ENCODE measurements at places on chromosomes 1 and 21.

- no peak for DNase-seq
Measured at GRCh38 chr1:29601021-29601420, 364.7 kb downstream of the PTPRU start.

DNA sequence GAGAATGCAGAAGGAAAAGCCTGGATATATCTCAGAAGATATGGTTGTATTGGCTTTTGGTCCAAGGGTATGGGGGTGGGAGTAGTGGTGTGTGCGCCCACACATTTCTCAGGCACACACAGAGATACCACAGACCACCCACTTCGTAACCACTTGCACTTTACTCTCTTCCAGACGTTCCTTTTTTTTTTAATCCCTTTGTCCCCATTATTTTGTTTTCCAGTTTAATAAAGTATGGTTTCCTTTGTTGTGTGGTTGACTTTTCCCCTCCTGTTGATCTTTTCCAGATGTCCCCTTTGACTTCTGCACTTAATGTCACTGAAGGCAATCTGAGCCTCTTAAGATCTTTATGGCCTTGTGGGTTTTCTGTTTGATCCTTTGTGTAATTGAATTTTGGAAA lies 10.5 kb upstream of the TARS2 start:
- no peak for DNase-seq

- no peak for DNase-seq
Measured at GRCh38 chr1:115230281-115230680, 107.8 kb downstream of the NGF start.

DNA sequence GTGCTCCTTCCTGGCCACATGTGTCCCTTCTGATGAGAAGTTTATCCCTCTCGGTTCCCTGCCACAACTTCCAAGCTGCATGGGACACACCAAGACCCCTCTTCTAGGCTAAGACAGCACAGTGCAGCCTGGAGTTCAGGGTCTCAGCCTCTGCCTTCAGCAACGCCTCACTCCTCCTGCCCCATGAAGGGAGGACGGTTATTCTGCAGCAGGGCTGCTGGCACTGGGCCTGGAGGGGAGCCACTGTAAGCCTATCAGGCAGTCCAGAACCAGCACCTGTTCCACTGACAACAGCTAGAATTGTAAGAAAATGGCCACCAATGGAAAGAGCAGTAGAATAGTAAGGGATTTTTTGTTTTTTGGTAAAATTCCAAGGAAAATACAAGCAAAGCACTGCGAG lies 72.3 kb downstream of the GALNT2 start:
- no peak for DNase-seq

DNA sequence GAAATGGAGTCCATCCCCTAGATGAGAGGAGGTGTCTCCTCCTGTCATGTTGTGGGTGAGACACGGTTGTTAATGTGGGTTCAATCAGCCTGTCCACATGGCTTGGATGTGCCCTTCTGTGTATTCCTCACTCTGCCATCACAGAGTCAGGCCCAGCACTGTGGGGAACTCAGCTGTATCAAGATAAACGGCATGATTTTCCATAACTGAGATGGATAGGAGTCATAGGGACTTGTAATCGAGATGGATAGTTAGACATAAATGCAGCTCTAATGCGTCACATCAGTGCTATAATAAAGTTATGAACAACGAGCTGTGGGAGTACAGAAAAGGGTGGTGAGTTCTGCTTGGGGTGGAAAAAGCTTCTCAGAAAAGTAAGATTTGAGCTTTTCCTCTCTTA lies 152.9 kb downstream of the RWDD3 start:
- no peak for DNase-seq

DNA sequence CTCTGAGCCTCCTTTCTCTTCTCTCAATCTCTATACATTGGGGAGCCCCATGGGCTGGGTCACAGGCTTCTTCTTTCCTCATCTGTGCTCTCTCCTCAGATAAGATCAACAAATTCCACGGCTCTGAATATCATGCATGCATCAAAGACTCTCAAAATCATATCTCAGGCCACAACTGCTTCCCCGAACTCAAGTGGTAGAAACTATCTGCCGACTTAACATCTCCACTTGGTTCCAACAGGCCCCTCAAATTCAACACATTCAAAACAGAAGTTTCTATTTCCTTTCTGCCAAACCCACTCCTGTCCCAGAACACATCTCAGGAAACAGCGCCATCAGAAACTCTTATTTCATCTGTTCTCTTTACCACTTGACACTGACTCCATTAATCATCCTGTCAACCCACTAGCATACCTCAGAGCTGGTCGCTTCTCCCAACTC lies 16.7 kb downstream of the DDX59 start:
- DNase-seq: no peak

GRCh38 chr1:227562933-227563323 lies 428 bp upstream of the ZNF678 start:
- DNase-seq: no peak

- DNase-seq: no peak
Measured at GRCh38 chr1:74714429-74715235, 18.2 kb downstream of the CRYZ start.

DNA sequence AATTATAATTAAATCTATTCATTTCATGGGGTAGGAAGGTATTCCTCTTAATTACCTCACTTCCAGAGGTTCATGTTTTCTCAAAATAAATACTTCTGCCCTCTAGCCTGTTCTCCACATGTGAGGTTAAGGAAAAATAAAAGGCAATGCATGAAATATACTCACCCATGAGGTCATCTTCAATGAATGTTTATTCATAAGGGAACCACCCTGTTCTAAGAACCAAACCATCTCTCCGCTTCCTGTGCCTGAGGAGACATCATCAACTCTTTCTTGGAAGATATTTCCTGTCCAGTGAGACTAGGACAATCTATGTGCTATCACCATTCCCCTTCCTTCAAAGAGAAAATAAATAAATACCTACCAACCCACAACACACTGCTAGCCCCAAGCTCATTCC lies 513.7 kb upstream of the PLXNA2 start:
- DNase-seq: no peak

DNA sequence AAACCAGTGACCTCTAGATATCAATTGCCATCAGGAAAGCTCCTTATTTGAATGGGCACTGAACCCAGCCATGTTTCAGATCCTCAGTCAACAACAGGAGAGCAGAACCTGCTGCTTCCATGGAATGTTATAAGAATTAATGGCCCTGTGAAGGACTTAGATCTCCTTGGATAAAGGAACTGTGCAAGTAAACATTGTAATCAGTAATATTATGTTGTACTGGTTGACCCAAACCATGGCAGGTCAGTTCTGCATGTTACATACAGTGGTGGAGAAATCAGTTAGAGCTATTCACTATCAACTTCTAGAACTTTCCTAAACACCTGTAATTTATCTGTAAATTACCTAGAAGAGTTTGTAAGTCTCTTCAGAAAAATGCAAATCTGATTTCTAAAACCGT lies 11.2 kb upstream of the CLDN8 start:
- DNase-seq: no peak

- DNase-seq: no peak
Measured at GRCh38 chr1:28579401-28579800, 12.7 kb upstream of the RAB42 start.

DNA sequence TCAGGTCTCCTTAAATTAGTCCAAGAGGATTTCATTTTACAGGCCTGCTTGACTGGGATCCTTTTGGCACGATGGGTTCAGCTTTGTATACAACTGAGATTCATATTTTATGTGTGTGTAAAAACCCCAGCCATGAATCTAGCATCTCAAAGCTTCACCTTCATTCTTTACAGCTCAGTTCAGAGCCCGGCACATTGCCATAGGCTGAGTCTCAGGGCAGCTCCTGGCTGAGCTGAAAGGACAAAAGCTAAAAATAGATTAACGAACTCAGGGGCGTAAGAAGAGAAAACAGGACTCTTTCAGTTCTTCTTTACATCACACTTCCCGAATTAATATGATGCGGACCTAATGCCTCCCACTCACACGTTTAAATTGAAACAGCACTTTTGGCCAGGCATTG lies 262.8 kb upstream of the PBX1 start:
- peak; percentile 11 for DNase-seq

DNA sequence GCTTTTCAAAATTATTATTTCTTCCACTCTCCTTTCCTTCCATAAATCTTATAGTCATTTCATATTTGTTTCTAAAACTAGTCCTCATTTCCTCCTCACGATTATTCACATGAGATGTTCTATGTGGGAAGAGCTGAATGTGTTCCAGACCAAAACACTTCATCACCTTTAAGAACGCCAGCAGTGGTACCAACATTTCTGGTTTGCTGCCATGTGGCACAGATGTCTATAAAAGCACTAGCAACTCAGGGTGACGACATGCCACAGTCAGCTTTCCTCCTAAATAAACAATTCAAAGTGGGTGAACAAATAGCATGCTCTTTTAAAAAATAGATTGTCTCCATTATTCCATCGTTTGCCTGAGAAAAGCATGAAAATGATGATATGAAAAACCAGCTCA lies 1217.8 kb upstream of the ADGRL2 start:
- no peak for DNase-seq

- DNase-seq: no peak
Measured at GRCh38 chr1:235597867-235598553, 51.6 kb downstream of the GNG4 start.

GRCh38 chr1:6110326-6110725 lies 64.6 kb downstream of the KCNAB2 start:
- DNase-seq: no peak

- no peak for DNase-seq
Measured at GRCh38 chr1:181160998-181161870, 72.7 kb downstream of the IER5 start.

DNA sequence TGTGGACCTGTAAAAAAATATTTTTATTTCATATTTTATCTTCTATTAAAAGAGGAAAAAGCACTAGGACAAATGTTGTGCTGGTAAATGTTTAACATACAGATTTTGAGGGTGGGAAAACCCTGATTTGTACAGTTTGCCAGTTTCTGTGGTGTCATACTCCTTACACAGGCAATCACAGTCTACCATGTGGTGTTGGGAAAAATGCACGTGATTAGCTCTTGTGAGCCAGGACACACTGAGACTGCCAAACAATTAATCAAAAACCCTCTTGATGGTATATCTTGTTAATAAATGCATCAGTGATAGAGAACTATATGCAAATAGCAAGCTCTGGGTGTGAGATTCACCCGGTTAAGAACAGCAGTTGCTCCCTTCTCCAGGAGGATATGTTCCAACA lies 136.5 kb upstream of the ZC3H11B start:
- no peak for DNase-seq

GRCh38 chr1:151047591-151047924 lies at the start of gene C1orf56:
C1orf56 (plus strand) TSS chr1:151047751; CDS start chr1:151047848, 97 bp downstream.
- no peak for DNase-seq

GRCh38 chr1:209526137-209526536 lies 57.4 kb upstream of the CAMK1G start:
- no peak for DNase-seq

DNA sequence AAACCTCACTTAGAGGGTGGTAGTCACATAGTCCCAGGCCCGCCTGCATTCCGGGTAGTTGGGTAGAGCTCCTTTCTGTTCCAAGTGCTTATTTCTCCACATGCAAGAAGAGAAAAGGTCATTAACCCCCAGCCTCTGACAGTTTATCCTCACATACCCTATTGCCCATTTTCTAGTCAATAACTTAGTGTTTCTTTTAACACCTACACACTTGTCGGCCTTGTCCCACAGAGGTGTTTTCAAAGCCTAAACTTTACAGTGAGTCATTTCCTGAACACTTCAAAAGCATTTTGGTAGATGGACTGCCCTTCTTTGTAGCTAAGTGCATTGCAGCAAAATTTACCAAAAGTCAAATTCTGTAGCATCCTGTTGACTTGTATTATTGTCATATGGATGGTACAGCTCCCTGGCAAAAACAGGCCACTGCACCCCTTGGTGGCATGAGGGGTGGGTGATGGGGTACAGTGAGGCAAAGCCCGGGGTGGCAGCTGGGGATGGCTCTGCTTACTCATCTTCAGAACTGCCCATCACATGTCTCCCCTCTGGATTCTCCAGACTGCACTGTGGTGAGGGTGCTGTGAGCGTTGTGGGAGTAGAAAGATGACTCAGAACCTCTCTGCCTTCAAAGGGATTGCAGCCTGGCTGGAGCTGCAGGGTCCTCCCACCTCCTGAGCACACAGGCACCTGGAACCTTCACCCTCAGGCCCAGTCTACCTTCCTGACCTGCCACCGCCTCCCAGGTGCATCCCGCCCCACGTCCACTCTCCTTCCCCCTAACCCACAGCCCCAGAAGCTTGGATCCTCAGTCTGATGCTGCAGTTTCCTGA lies 45.8 kb upstream of the DMRTB1 start:
- DNase-seq: no peak

GRCh38 chr1:203289281-203289981 lies 15.9 kb upstream of the BTG2 start:
- DNase-seq: no peak

DNA sequence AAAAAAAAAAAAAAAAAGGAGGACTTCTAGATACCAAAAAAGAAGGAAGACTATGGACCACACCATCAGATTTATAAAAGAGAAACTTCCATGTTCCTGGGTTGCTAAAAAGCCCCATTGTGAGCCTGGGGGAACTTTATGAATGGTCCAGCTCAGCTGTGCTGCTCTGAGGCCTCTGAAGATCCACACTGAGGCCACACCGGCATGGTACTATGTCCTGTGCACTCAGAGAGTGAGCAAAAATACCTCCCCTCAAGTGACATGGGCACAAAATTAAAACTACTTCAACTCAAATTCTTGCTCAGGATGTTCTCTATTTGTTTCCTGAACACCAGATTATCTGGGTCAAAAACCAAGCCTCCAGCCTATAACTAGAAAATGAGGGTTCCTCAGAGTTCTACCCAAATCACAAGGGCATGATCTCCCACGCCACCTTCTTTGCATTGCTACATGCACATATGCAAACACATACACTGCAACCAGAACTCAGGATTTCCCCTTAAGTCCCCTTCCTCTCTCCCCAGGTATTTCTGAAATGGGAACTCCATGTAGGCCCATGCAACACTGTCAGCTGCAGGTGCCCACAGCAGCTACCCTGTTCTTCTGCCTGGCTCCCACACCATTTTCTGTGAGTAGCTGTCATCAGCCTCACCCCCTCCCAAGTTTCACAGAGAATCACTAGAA lies 94.4 kb downstream of the SH3GLB1 start:
- no peak for DNase-seq

- DNase-seq: no peak
Measured at GRCh38 chr1:34331020-34331926, 154.6 kb downstream of the C1orf94 start.

DNA sequence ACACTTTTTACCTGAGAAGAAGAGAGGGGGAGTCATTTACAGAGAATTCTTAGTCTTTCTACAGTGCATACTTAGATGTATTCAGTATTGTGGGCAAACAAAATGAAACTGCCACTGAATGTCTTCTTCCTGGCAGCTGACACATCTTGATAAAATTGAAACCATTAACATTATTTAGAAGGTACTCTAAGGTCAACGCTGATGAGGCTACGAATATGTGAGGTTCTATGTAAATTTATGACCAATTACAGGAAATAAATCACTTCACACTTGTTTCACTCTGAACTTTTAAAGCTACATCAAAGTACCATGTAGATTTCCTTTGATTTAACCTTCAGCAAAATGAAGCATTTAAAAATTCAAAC lies 51.3 kb upstream of the GFI1 start:
- no peak for DNase-seq
